ENCODE measurements at places on chromosomes 7 and 10.

GRCh38 chr10:22478555-22479334 lies 133.4 kb downstream of the SPAG6 start:
- DNase-seq, result no peak

GRCh38 chr7:150432915-150433892 lies 17.2 kb upstream of the GIMAP8 start:
- DNase-seq, result peak; percentile 59

GRCh38 chr7:138768241-138768640 lies 29.6 kb upstream of the TMEM213 start:
- DNase-seq, result no peak

DNA sequence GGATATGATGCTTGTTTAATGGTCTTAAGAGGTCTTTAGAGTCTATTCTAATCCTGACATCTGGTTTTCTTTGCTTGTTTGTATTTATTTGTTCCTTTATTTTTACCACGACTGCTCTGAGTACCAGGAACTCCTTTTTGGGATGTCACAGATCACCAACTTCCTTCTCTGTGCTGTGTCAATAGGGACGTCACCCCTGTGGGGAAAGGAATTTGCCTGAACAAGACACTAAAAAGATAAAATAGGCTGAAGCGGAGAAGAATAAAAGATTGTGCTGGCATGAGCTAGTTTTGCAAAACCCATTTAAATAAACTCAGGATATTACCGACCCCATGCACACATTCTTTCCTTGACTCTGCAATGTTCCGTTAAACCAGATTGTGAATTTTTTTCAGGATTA lies 27.7 kb downstream of the MGMT start:
- DNase-seq, result no peak

DNA sequence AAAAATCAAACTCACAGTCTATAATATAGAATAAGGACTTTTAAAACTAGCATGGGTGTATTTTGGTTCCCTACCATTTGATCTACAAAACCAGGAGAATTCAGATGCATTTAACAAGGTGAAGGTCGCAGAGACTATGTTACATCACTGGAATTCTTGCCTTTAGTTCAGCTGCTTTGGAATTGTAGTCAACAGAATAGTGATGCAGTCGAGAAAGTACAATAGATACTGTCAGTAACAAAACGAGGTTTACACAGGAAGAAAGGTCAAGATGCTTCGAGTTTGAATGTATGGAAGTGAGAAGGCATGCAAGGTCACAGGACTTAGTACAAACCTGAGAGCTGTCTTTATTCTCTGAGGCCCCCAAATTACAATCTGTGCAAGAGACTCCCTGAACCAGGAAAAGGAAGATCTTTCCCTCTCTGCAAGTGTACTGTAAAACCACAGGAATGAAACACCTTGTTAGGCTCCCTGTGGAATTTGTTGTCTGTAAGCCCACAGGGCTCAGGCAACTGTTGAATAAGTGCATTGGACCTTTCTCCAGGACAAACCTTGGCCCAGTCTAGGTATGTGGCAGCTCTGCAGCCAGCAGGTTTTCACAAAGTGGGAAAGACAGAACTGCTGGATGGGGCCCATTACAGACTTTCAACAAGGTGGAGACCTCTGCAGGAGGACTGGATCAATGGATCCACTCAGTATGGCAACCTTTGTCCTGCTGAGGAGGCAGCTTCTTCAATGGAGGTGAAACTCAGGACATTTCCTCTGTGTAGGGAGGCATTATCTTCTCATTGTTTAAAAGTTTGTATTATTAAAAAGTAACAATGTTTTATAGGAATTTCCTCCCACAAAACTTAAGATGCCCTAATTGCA lies 101.1 kb upstream of the GSDME start:
- DNase-seq, result no peak
